ENCODE measurements at places on chromosomes 4 and X.

- H3K4me1 ChIP-seq = no peaks in the 10 kb centered on the region
- no peak for DNase-seq
- no peaks in the 10 kb centered on the region for H3K36me3 ChIP-seq
- no peak overlapping the region for H3K27ac ChIP-seq
These were observed 1960.1 kb upstream of the ADGRL3 start for GRCh38 chr4:59240011-59240410.

GRCh38 chrX:37993837-37994619 is 12.3 kb upstream of the SYTL5 start:
- peaks cover 2% of the 10 kb centered on the region for H3K4me1 ChIP-seq
- no peak for DNase-seq
- no peak overlapping the region for H3K27ac ChIP-seq
- peaks cover 9% of the 10 kb centered on the region for H3K27me3 ChIP-seq
- no peak overlapping the region for H3K4me3 ChIP-seq

GRCh38 chr4:17055788-17056187 is 157.3 kb upstream of the LDB2 start:
- H3K4me3 ChIP-seq = no peak overlapping the region
- no peak for DNase-seq
- no peaks in the 10 kb centered on the region for H3K4me1 ChIP-seq
- no peaks in the 10 kb centered on the region for H3K36me3 ChIP-seq
- peaks cover 16% of the 10 kb centered on the region for H3K27me3 ChIP-seq

DNA sequence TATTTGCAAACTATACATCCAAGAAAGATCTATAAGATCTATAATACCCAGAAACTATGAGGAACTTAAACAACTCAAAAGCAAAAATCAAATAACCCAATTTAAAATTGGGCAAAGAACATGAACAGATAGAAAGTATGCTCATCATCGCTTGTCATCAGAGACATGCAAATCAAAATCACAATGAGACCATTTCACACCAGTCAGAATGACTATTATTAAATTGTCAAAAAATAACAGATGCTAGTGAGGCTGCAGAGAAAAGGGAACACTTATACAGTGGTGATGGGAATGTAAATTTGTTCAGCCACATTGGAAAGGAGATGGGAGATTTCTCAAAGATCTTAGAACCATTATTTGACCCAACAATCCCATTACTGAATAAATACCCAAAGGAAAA is 1451.7 kb upstream of the ADGRL3 start:
- no peak for DNase-seq
- no peaks in the 10 kb centered on the region for H3K36me3 ChIP-seq
- H3K4me3 ChIP-seq = no peak overlapping the region
- no peaks in the 10 kb centered on the region for H3K27me3 ChIP-seq
- no peak overlapping the region for H3K27ac ChIP-seq
- no peaks in the 10 kb centered on the region for H3K4me1 ChIP-seq

DNA sequence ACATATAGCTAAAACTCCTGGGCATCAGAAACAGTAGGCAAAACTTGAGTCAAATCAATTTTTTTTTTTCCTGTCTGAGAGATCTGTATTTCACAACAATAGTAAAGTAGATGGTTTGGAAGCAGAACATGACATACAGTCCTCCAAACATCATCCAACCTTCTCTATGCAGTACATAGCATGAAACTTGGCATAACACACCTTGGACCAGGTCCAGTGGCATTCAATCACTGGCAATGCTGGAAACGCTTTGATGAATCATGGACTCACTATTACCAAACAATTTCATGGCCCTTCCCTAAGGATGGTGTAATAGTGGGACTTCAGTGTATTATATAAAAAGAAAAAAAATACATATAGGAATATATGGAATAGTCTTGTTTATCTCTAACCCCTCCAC is 154.6 kb downstream of the FMR1NB start:
- H3K27ac ChIP-seq = no peak overlapping the region
- H3K4me1 ChIP-seq = no peaks in the 10 kb centered on the region
- H3K36me3 ChIP-seq = no peaks in the 10 kb centered on the region
- no peak for DNase-seq
- H3K4me3 ChIP-seq = no peak overlapping the region
- no peaks in the 10 kb centered on the region for H3K27me3 ChIP-seq

DNA sequence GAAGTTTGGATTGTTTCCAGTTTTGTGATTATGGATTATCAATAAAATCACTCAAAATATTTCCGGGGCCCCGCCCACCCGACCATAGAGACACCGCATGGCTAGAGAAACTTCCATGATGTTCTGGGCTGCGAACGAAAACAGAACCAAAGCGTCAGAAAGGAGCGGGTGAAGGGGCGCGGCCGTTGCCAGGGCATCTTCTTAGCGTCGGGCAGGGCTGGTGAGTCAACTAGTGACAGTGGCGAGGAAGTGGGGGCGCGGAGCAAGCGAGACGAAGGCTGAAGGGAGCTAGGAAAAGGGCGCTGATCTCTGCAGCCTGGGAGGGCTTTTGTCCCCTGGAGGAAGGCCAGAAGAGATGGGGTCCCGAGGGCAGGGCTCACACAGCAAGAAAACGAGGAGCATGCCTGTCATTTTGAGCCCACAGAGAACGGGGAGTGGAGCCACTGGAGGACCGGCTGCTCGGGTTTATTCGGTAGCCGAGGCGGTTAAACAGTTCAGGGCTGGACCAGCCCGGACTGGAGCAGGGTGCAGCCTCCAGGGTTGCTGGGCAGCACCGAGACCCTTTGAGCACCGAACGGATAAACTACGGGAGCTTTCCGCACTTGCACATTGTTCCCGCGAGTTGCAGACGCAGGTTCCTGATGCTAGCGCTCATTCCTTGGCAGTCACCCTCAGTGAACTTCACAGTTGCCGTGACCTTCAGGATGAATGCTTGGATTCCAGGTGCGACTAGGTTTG is 298.1 kb upstream of the TRPC5 start:
- H3K4me1 ChIP-seq = no peaks in the 10 kb centered on the region
- DNase-seq = no peak
- no peak overlapping the region for H3K4me3 ChIP-seq
- no peaks in the 10 kb centered on the region for H3K27me3 ChIP-seq
- no peak overlapping the region for H3K27ac ChIP-seq

- H3K27me3 ChIP-seq = no peaks in the 10 kb centered on the region
- no peak overlapping the region for H3K4me3 ChIP-seq
- no peaks in the 10 kb centered on the region for H3K36me3 ChIP-seq
- H3K27ac ChIP-seq = no peak overlapping the region
- no peaks in the 10 kb centered on the region for H3K4me1 ChIP-seq
These were observed 54.6 kb upstream of the HHIP start for GRCh38 chr4:144591401-144591800.
